Stimulated activated CD8-positive, alpha-beta memory T cell treated with anti-CD3 and anti-CD28 coated beads, Interleukin-4, amount 100 ng/mL, for 1 hour (primary cell): ENCODE measurements at places on chromosomes 12 and 14.

DNA sequence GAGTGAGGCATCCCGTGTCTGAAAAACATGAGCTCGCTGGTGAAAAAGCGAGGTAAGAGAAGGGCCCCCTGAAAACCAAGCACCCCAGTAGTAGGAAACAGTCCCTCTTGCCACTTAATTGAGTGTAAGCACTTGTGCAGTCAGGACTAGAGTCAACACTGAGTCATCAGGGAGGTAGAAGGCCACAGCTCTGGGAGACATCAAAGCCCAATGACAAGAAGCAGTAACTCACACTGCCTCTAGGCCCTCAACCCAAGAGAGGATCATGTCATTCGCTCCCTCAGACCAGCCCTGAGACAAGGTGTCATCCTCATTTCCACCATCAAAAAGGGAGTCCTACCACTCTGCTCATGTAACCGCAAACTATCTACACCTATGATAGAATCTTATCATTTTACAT lies 17.8 kb downstream of the POMT2 start:
- no peak for DNase-seq

- no peak for DNase-seq
Observed at GRCh38 chr12:91667694-91668093, 478.0 kb downstream of the BTG1 start.

DNA sequence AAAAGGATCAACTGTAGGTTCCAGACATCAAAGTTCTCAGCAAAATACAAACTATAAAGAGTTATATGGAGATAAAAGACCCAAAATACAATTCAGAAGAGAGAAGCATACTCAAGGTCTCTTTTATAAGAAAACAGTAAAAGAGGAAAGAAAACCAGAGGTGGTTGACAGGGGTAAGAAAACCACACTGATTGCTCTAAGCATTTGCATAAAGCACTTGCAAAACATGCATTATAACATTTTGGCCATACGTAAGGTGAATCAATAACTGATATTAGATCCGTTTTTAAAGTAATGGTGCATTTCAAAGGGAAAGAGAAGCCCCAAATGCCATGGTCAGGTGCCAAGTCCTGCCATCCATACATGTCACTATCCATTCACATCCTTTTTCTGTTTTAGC lies 5.9 kb downstream of the DDHD1 start:
- no peak for DNase-seq

DNA sequence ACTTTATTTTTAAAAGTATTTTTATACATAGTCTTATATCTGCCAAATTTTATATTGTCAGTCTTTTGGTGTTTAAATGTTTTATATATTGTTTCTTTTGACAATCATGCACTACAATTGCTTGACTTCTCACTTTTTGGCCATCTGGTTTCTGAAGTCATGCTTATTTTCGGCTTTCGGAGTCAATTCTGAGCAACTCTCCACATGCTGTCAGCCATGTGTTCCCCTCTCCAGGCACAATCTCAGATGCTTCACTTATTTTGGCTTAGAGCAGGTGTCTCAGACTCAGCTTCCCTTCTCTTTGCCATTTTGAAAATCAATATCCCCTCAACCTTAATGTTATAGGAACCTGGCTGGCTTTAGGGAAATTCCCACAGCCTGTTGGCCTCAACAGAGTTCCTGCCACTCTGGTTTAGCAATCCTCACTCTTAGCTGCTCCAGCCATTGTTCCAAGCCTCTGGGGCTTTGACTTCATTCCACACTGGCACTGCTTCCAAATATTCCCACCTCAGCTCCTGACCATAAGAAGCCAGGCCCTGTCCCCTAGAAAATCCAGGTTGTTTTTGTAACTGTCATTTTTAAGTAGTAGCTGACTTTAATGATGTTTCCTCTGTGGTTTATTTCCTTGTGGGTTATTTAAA lies 125.5 kb upstream of the FAR2 start:
- no peak for DNase-seq

GRCh38 chr14:104602315-104602932 lies 2.1 kb downstream of the TMEM179 start:
- DNase-seq, result no peak

GRCh38 chr14:30507209-30507608 lies 51.7 kb upstream of the G2E3 start:
- no peak for DNase-seq

GRCh38 chr12:104478396-104479122 lies 21.8 kb downstream of the CHST11 start:
- no peak for DNase-seq

- DNase-seq, result no peak
Observed at GRCh38 chr12:15212930-15213329, 8.3 kb downstream of the RERG start.
